Astrocyte of the cerebellum (primary cell): ENCODE measurements at places on chromosomes 11 and 22.

DNA sequence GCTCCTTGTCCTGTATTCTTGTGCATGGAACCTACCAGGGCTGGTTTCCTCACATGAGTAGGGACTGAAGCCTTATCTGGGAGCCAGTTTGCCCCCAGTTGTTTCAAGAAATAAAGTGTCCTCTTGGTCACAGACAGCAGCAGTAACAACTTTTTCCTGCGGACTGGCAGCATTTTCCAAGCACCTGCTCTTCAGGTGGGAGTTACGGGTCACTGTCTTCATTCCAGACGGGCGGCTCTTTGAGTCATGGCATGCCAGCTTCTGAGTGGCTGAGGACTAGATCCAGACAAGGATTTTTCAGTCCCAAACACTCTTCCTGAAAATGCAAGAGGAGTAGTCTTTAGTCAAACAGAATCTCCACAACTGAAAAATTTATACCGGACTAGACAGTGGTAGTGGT is 2.7 kb upstream of the CD44 start:
- DNase-seq, result no peak

DNA sequence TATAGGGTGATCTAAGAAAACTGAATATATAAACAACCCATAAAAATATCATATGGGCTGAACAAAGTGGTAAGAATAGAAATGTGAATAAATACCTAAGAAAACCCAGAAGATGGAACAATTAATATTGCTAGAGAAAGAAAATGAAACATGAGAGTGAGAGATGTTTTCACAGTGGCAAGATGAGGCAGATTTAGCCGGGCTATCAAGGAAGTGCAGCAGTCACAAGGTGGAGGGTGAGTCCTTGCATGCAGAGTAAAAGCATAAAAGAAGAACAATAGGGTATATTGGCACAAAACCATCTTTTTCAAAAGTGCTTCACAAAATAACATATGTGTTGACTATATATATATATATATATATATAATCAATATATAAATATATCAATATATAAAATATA is 49.6 kb downstream of the NOX4 start:
- DNase-seq, result no peak

GRCh38 chr11:47261291-47261800 is 3.5 kb downstream of the NR1H3 start:
- DNase-seq, result no peak

GRCh38 chr22:42932857-42933484 is 75.9 kb upstream of the ARFGAP3 start:
- DNase-seq, result no peak

- no peak for DNase-seq
Observed at GRCh38 chr11:75526192-75526541, 426 bp upstream of the GDPD5 start.

GRCh38 chr11:61356706-61357105 is 5.0 kb downstream of the CYB561A3 start:
- DNase-seq, result no peak

DNA sequence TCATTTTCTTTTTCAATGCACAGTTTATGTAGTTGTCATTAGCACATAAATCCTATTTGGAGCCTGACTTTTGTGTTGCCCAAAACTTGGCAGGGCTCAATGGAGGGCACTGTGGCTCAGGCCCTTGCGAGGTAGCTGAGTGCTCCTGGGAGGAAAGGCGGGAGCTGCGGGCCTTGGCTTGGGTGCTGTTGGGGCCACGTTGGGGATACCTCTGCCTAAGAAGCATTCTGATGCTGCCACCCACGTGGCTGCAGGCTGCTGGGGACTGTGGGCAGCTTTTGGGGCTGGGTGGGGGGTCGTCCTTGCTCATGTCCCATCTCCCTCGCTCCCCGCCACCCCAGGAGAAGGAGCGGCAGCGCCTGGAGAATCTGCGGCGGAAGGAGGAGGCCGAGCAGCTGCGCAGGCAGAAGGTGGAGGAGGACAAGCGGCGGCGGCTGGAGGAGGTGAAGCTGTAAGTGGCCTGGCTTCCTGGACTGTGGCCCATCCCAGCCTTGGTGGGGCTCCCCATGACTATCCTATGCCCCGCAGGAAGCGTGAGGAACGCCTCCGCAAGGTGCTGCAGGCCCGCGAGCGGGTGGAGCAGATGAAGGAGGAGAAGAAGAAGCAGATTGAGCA is 20.9 kb downstream of the INCENP start:
- no peak for DNase-seq

GRCh38 chr11:17015627-17016126 is 1.5 kb upstream of the PLEKHA7 start:
- no peak for DNase-seq

DNA sequence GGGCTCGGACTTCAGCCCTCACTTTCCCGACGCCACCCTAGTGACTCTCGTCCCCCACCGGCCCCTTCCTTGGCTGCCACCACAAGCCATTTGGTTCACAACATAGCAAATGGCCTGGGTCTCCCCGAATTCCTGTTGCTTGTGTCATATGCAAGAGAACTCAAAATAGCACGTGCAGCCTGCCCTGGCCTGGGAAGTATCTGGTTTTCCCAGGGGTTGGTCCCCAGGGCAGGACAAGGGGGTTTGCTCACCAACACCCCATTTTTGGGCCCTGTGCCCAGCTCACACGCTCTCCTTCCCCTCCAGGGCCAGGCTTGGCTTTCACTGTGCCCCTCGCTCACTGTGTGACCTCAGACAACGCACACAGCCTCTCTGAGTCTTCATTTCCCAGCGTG is 12.8 kb upstream of the TPCN2 start:
- no peak for DNase-seq
